ENCODE measurements at places on chromosomes 1 and 21. TPM values are rescaled to one million over a fixed set of nuclear protein-coding genes. Genes with fewer than 3 reads are reported as not detected.

The GPR61 gene
- total RNA-seq = not detected

The SMIM1 gene
- 0.66 TPM for total RNA-seq

The MTOR gene
- total RNA-seq = 65.8 TPM

The PKNOX1 gene
- 17.2 TPM for total RNA-seq

The ERG gene
- total RNA-seq = 143 TPM

The MIS18A gene
- 16.1 TPM for total RNA-seq

The EFNA4 gene
- total RNA-seq = 7.0 TPM

The TMPRSS15 gene
- total RNA-seq = not detected

The DIRAS3 gene
- 0.22 TPM for total RNA-seq

The PGM1 gene
- 39.6 TPM for total RNA-seq

The ZNF593OS gene
- not detected for total RNA-seq

The LYPD8 gene
- total RNA-seq = not detected

The CR1L gene
- total RNA-seq = not detected

The PER3 gene
- total RNA-seq = 2.2 TPM

The LDLRAD1 gene
- not detected for total RNA-seq

The USH2A gene
- not detected for total RNA-seq

The FAM131C gene
- 0.13 TPM for total RNA-seq

The GJA8 gene
- total RNA-seq = not detected

The S100B gene
- not detected for total RNA-seq

The CFAP107 gene
- not detected for total RNA-seq

The FGGY gene
- total RNA-seq = 8.6 TPM

The NEK2 gene
- total RNA-seq = 28.3 TPM

The SPRR2G gene
- total RNA-seq = not detected

The PDE9A gene
- total RNA-seq = not detected

The ACADM gene
- 55.9 TPM for total RNA-seq

The LAD1 gene
- total RNA-seq = not detected

The ROR1 gene
- total RNA-seq = 0.53 TPM

The IGSF5 gene
- total RNA-seq = not detected

The MIXL1 gene
- 0.13 TPM for total RNA-seq

The DIO1 gene
- total RNA-seq = not detected

The DISP3 gene
- total RNA-seq = 0.07 TPM

The RAB42 gene
- 1.4 TPM for total RNA-seq

The IGSF9 gene
- total RNA-seq = not detected

The TFF3 gene
- not detected for total RNA-seq

The SYPL2 gene
- under 0.01 TPM for total RNA-seq

The AHDC1 gene
- total RNA-seq = 8.9 TPM

The RGS5 gene
- 21.0 TPM for total RNA-seq

The S100A2 gene
- total RNA-seq = 2.4 TPM

The GRIK1 gene
- total RNA-seq = not detected

The C1orf185 gene
- not detected for total RNA-seq

The ADCY10 gene
- 0.07 TPM for total RNA-seq

The HSPB7 gene
- not detected for total RNA-seq

The NPHS2 gene
- not detected for total RNA-seq

The FCGR3B gene
- total RNA-seq = not detected

The NUP210L gene
- 0.07 TPM for total RNA-seq

The BCAS2 gene
- 54.8 TPM for total RNA-seq

The LCE1D gene
- not detected for total RNA-seq

The CD247 gene
- 0.53 TPM for total RNA-seq
